ENCODE measurements at places on chromosomes 2 and 18.

GRCh38 chr2:228846161-228846560 is 424.9 kb downstream of the PID1 start:
- no peak for DNase-seq

DNA sequence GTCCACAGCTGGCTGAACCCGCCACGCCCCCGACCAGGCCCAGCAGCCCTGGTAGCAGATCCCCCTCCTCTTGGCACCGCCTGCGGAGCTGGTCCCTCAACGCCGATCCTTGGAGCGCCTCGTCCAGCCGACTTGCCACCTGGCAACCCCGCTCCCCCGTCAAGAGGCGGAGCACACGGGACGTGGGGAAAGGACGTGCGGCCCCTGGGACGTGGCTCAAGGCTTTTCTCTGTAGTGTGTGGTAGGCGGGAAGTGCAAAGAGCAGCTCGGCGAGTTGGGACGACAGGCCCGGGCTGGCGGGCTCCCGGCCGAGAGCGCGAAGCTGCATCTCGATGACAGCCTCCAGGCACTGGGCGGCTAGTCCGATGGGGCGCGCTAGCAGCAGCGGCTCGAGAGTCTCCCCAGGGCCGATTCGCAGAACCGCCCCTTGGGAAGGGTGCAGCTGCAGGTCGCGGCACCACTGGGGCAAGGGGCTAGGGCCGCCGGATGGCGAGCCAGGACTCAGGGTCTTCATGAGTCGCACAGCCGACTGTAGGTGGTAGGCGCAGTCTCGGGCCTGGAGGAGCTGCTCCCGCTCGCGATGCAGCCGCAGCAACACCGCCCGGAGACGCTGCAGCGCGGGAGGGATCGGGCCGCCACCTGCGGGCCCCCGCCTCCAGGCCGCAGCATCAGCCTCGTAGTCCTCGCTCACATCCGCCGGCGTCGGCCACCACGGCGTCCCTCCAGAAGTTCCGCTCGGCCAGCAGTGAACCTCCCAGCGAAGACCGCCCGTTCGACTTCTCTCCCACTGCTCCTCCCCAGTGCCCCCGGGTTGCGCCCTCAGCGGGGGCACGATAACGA is 617 bp downstream of the CCDC142 start:
- no peak for DNase-seq

DNA sequence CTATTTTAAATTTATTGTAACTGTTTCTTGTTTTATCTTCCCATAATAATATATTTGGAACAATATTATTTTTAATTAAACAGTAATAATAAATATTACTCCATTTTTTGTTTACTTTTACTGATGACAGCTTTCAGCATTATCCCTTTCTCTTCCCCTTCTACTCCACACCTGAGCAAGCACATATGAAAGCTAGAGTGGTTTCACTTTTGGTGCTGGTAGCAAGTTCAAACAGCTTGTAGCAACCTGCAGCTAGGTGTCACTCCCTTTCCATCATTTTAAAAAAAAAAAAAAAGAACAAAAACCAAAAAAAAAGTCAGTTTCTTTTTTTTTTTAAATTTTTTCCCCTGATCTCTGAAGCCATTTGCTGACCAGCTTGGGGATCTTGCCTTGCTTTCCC is 801.8 kb downstream of the CCDC85A start:
- no peak for DNase-seq

- no peak for DNase-seq
Measured at GRCh38 chr2:100658017-100658416, 95.2 kb downstream of the PDCL3 start.

DNA sequence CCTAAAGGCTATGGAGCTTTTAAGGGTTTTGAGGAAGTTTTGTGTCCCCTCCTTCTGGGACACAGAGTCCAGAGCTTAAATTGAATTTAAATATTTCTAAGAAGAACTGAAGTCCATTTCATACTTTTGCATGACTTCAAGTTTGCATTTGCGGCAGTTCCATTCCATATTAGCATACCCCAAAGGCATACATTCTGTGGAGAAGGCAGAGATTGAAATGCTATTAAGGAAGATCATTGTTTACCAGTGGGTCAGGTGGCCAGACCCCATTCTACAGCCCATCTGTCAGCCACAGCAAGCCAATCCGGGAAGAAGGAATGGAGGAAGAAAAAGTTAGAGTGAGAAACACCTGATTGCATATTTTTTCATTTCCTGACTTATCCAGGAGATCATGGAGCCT is 75.0 kb downstream of the DNAH7 start:
- no peak for DNase-seq

DNA sequence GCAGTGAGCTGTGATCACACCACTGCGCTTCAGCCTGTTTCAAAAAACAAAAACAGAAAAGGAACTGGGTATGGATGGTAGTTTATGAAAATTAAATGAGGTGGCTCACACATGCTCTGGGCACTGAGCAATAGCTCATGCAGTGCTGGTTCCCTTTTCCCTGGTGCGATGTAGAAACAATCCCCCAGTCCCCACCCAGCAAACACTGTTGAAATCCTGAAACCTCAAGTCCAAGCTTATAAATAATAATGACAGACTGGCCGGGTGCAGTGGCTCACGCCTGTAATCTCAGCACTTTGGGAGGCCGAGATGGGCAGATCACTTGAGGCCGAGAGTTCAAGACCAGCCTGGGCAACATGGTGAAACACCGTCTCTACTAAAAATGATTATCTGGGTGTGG is 55.4 kb upstream of the SMAD2 start:
- no peak for DNase-seq

DNA sequence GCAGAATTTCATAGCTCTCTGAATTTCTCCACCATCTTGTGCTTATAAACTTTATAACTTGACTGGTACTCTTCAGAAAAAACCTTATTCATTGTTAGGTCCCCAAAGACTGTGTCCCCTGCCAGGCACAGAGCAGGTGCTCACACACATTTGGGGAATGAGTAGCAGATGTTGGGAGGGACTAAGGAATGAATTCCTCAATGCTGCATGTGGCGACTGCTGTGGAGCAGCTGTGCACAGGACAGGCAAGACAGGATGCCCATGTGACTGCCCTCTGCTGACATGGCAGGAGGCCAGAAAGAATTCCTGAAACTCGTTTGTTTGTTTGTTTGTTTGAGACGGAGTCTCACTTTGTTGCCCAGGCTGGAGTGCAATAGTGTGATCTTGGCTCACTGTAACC is 122.3 kb upstream of the ITGA6 start:
- DNase-seq: no peak

DNA sequence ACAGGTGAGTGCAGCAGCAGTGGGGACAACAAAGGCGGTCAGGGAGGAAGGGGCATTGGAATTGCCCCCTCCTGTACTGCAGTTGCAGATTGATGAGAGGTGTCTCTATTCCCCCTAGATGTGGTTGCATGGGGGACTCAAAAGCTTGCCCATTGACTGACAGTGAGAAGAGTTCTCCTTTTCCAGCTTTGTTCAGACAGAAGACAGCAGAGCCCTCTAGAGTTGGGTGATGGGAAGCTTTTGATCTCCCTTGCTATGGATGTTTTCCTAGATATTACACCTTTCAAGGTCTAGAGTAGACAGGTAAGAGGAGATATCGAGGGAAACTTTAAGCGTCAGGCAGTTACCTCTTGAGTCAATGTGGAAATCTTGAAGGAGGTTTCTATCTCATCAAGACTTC is 2.9 kb downstream of the PROKR1 start:
- no peak for DNase-seq

DNA sequence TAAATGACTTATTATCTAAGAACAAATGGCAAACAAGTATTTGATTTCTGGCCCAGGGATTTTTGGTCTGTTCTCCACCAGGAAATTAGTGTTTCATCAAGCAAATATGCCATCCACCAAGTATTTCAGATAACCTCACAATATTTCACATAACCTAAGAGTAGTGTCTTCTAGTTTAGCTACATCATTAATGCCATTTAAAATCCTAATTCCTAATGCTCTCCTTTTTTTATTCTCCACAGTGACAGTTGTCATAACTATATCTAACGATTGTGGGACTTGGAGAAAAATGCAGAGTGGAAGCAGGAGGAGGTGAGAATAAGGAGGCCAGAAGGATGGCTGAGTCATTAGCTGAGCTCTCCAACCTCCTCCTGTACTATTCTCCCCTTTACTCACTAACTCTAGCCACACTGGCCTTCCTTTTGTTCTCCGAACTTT is 58.5 kb upstream of the CTLA4 start:
- DNase-seq: no peak

- no peak for DNase-seq
Measured at GRCh38 chr2:32425719-32426141, 68.9 kb downstream of the BIRC6 start.

GRCh38 chr2:213627054-213627710 is 342.9 kb downstream of the SPAG16 start:
- DNase-seq: no peak

DNA sequence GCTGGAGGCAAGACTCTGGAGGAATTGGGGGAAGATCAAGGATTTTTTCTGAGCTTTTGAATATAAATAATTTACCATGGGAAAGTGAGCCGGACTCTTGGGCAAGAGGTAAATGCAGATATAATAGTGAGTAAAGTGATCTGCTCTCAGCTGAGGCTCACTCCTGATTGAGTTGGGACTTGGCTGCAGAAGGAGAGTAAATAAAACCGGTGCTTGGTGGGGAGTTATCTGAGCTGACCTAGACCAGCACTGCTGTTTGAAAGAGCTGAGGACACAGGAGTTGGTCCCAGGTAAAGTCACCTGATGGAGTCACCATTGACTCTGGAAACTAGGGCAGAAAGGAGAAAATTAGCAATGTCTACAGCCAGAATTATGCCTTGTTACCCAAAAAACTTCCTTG is 57.3 kb upstream of the LRPPRC start:
- DNase-seq: no peak

DNA sequence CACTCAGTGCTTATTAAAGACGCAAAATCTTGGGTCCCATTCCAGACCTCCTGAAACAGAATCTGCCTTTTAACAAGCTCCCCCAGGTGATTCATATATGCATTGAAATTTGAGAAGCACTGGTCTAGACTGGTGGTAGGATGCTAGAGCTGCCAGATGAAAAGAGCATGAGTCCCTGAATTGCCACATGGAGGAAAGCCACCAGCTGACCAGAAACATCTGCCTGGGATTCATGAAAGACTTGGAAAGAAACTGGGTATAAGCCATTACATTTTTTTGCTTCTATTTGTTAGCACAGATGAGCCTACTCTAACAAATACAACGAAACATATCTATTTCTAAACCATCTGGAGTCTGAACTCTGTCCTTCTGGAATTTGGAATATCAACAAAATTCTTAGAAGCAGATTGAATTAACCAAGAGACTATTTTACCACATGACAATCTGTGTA is 228.9 kb downstream of the RBM43 start:
- no peak for DNase-seq

DNA sequence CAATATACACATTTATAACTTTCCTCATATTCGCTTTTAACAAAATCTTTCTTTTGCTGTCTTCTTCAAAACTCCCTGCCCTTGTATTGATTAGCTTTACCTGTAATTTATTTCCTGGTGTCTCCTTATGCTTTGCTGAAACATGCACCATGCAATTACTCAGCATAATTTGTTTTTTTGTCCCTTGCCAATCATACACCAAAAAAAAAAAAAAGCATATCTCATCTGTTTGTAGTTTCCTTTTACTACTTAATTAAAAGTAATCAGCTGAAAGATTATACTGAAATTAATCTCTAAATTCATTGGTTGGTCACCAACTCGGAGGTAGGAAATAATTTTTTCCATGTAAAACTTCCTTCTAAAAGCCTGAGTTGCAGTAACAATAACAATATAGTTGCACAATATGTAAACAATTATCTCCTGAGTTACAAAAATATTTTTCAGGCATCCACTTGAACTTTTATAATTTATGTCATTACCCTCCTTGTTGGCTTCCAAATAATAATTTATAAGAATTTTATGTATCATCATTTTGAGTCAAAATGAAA is 53.0 kb upstream of the ROCK1 start:
- DNase-seq: no peak

GRCh38 chr18:56639104-56639381 is 651 bp upstream of the TXNL1 start:
- DNase-seq: no peak

- no peak for DNase-seq
Measured at GRCh38 chr2:141380008-141380979, 750.5 kb downstream of the LRP1B start.

DNA sequence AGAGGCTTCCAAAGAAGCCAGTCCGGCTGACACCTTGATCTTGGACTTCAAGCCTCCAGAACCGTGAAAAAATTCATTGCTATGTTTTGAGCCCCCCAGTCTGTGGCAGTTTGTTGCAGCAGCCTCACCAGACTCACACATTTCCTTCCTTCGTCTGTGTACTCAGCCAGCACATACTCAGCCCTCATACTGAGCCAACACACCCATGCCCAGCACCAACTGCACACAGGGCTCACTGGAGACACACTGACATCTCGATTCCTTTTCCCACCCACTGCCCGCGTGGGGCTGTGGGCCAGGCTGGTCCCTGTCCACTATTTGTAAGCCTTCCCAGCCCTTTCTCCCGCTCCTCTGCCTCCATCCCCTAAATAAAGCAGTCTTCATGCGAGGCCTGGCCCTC is 24.1 kb upstream of the NMUR1 start:
- no peak for DNase-seq

DNA sequence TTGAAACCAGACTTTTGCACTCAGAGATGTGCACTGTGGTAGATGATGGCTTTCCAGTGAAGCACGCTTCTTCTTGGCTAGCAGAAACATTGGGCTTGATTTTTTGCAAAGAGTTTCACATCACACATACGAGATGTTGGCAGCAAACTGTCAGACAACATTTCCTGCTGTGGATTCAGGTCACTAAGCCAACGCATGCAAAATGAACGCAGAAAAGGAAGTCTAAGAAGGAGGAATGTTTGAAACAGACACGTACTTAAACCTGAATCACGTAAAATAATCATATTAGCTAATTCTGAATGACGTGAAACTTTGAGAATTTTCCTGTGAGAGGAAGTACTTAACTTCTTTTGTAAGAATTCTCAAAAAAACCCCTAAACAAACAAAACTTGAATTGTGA is 88.1 kb downstream of the EPB41L3 start:
- DNase-seq: no peak

GRCh38 chr18:7116001-7116730 is 1.4 kb downstream of the LAMA1 start:
- no peak for DNase-seq

DNA sequence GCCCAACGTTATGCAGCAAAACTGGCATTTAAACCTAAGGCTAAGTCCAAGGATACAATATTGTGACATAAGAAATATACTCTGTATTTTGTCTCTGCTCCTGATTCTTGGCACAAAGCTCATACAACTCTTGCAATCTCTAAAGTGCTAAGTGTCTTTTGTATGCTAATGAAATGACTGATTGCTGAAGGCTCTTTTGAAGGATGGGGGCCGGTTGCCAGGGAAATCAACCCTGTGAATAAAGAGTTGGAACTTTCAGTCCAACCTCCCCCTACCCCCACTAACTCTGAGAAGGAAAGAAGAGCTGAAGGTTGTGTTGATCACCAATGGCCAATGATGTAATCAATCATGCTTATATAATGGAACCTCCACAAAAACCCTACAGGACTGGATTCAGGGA is 40.3 kb downstream of the SESTD1 start:
- no peak for DNase-seq

GRCh38 chr18:23900994-23901393 is 113.6 kb upstream of the TTC39C start:
- no peak for DNase-seq

GRCh38 chr18:73407506-73407905 is 539.7 kb upstream of the NETO1 start:
- no peak for DNase-seq

Measured in right atrium auricular region (tissue), 2 donors.